LoVo (cell line): ENCODE measurements at places on chromosomes 3 and 15.

GRCh38 chr3:190826018-190826417 is 36.5 kb downstream of the GMNC start:
- DNase-seq, result no peak

GRCh38 chr3:43688245-43688650 is 2.5 kb upstream of the ABHD5 start:
- no peak for DNase-seq

DNA sequence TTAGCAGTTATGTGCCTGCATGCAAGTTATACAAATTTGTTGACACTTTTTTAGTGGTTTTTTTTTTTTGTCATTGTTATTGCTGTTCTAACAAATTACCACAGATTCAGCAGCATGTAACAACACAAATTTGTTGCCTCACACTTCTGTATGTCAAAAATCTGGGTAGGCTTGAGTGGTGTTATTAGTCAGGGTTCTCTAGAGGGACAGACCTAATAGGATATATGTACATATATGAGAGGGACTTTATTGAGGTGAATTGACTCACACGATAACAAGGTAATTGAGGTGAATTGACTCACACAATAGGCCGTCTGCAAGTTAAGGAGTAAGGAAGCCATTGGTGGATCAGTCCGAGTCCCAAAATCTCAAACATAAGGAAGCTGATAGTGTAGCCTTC is 15.0 kb upstream of the PLSCR1 start:
- no peak for DNase-seq

DNA sequence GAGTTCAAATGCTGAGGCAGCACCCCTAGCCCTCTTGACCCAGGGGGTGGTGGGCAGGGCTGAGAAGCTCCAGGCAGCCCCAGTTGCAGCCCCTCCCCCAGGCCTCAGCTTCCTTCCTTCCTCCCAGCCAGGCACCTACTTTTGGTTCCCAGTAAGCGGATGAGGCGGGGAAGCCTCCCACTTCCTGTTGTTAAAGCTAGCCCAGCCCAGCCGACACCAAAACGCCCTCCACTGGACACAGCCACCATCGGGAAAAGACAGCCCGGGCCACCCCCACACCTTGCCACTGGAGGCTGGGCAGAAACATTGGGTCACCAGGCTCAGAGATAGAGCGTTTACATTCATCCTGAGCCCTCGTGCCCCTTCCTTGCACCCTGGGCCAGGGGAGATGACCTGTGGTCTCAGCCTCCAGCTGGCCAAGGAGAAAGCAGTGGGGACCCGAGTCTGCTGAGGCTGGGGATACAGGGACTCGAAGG is 3.5 kb downstream of the DUSP7 start:
- no peak for DNase-seq

DNA sequence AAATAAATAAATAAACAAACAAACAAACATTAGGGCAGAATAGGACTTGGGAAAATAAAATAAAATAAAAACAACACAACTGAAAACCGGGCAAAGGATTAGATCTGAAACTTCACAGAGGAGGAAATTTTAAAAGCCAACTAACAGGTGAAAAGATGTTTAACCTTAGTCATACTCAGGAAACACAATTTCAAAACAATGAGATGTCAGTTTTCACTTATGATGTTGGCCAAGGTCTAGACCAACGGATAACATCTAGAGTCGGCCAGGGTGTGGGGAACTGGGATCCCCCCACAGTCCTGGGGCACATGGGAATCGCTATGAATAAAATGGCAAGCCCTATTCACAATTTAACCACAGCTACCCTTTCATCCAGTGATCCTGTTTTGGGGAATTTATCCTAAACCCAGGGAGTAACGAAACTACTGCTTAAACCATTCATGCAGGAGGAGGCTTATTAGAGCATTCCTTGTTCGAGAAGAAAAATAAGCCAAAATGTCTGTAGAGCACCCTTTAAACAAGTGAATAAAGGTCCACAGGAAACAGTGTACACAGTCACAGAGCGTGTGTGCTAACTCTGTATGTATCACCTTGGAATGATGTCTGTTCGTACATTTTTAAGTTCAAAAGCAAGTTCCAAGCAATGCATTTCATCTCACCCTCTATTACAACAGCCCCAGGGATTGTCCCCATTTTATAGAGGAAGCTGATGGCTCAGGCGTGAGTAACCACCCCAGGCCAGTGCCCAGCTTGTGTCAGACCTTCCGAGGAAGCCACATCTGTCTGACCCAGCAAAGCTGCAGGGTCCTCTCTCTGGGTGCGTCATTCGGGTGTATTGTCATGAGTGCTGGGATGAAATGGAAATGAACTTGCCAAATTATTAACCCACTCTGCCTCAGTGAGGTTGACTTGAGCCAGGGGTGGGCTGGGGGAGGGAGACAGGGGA is 6.3 kb upstream of the ANPEP start:
- DNase-seq, result no peak

GRCh38 chr3:133882986-133883586 is 12.6 kb downstream of the RAB6B start:
- no peak for DNase-seq
